ENCODE measurements at places on chromosomes 4 and X.

DNA sequence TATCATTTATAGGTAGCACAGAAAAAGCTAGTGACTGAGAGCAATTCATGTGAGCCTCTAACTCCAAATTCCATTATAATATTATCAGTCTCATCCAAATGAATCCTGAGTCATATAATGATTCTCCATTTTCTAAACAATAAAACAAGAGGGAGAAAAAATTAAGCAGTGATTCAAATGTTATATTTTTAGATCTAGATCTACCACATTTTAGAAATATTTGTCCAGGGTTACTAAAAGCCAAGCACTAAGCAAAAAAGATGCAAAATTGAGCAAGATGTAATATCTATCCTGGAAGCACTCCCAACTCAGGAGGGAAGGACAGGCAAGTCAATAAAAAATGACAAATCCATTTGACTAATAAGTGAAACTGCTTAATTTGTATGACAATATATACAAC, 172.8 kb downstream of the FBXW7 start:
- DNase-seq, result no peak

- no peak for DNase-seq
Observed at GRCh38 chrX:72396117-72396516, 90.4 kb upstream of the CITED1 start.

DNA sequence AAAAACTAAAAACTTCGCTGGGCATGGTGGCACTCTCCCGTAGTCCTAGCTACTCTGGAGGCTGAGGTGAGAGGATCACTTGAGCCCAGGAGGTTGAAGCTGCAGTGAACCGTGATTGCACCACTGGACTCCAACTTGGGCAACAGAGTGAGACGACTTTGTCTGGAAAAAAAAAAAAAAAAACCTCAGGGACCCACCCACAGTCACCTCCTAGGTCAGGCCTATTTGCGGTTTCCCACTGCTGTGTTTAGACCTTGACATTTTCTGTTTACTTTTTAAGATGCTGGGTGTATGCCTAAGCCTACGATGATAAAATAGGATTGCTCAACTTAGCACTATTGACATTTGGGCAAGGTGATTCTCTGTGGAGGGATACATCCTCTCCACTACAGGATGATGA, 197.4 kb upstream of the TBL1X start:
- no peak for DNase-seq

- no peak for DNase-seq
Observed at GRCh38 chr4:152132776-152133175, 372.0 kb upstream of the GATB start.

DNA sequence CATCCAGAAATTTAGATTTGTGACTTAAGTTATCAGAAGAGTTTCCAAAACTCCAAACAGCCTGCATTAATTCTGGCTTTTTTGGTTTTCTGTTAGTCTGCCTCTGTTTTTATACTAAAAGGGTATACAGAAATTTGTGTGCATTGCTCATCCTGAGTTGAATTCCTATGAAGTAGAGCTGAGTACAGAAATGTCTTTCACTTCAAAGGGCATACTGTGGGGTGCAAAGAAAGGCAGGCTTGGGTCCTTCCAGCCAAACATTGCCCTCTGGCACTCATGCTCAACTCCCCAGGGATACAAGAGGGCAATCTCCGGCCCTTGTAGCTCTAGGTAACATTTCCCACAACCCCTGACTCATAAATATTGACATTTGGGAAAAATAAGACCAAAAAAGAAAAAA, 27.6 kb upstream of the TMEM184C start:
- no peak for DNase-seq

DNA sequence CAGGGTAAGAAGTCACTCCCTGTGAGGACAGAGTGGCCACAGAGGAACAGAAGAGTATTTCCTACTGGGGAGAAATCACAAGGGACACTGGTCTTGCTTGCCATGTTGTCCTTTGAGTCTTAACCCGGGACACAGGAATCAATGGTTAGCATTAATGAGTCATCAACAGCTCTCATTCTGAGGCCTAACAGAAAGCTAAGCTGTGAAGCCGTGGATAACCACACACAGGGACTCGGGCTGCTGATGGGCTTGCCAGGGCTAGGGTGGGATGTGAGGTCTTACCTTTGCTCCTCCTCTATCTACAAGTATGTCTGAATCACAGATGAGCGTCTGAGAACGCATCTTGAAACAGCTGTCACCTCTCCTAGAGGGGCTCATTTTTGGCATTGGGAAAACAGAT, 22.2 kb downstream of the HELT start:
- no peak for DNase-seq

GRCh38 chr4:89813197-89813596, 23.8 kb downstream of the SNCA start:
- DNase-seq, result no peak

DNA sequence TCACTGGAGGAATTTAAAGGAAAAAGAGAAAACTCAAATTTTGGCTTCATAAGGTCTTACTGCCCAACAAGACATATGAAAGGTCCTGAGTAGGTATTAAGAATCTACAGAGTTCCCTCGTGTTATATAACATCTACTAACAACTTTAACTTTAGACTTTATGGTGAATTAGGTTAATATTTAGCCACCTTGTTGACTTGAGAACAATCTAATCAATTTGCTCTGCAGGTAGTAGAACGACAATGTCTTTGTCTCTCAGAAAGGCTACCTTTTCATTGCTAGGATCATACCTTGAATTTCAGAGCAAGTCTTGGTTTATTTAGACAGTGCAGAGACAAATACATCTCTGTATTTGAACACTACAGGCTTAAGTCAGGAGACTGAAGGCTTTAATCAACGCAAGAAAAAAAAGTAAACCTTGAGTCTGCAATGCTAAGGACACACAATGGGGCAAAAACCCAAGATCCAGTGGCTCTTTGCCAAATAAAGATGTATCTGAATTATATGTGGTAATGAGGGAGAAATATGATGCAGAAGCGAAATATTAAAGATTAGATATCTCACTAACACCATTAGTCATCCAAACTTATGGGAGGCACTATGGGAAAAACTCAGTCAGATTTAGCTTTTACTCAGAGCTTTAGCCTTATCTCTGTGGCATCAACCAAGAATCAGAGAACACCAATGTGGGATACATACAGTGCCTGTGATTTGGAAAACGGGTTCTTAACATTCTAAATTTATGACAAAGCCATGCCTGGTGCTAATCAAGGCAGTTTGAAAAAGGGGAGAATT, 93.6 kb upstream of the FTHL17 start:
- DNase-seq, result no peak

DNA sequence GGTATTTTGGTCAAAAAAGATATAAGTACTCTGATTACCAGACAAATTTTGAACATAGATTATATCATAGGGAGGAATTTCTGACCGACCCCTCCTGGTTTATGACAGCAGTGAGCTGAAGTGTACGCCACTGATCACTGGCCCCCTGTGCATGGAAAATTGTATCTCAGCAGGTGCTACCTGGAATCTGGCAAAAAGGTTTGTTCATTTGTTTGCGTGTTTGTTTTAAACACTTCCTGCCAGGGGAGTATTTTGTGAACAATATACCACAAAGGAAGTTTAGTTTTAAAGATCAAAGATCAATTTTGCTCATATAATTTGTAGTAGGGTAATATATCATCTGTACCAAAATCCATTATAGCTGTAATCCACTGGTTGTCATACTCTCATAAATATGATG, 219.7 kb upstream of the TENM3 start:
- no peak for DNase-seq

GRCh38 chr4:166655231-166655630, 579.1 kb downstream of the SPOCK3 start:
- DNase-seq, result no peak
